ENCODE measurements at places on chromosomes 5 and 9.

GRCh38 chr5:132203916-132204315 is 23.7 kb downstream of the P4HA2 start:
- no peak for DNase-seq

GRCh38 chr5:4295663-4296339 is 700.2 kb downstream of the IRX1 start:
- DNase-seq = no peak

DNA sequence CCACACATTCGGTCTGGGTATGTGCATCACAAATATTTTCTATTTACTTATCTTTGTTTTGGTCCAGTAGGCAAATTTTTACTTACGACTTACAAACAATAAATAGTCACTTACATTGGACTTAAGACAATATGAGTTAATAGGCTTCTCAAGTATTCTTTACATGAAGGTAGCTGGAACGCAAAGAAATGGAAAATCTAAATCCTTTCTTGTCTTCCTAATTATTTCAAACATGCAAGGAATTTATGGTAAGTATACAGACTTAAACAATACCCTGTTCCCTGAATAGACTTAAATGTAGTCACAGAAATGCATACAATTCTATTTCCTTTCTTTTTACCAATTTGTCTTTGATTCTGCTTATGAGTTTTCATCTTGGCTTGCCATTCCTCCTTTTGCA is 262.6 kb upstream of the EFNA5 start:
- no peak for DNase-seq

DNA sequence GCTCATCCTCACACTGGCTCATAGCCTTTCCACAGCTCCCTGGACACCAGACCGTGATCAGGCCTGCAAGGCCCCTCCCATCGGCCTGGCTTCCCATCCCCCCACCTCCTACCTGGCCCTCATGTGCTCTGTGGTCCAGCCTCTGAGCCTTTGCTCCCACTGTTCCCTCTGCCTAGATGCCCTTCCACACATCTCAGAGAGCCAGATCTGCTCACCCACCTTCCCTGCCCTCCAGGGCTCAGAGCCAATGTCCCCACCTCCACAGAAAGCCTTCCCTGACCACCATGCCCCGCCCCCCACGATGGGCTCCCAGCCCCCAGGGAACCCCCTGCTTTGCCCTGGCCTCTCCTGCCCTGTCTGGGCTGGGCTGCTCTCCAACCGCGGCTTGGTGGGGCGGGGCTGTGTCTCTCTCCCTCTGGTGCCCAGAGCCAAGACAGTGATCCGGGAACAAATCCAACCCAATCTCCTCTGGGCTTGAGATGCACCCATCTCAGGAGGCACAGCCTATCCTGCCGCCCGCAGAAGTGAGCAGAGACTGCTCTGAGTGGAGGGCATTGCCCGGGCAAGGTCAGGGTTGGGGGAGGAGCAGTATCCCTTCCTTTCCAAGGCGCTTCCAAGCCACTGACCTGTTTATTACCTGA is 1.6 kb downstream of the NINJ1 start:
- DNase-seq = no peak

DNA sequence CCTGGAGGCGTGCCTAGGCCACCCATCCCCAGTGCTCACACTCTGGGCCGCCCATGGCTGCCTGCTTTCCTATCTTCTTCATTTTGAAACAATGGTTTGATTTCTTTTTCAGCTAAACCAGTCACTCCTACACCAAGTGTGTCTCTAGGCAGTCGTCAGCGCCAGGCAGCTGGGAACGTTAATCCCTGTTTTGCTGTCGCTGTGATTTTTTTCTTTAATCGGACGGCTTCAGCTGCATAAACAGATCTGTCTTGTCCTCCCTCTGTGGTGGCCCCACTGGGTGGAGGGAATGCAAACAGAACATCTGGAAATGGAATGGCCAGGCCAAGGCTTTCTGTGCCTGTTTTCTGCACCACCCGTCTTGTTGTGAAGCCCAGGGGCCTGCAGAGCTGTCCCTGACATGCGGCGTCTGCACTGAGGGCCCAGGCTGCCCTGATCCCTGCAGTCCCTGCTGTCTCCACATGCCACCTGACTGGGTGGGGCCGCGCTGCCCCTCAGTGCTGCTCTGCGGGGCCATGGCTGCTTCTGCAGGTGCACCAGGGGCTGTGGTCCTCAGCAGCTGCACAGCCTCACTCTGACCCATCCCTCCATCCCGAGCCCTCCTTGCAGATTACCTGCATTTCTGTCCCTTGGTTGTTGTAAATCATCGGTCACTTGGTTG is 51.5 kb downstream of the WNK2 start:
- DNase-seq = no peak

DNA sequence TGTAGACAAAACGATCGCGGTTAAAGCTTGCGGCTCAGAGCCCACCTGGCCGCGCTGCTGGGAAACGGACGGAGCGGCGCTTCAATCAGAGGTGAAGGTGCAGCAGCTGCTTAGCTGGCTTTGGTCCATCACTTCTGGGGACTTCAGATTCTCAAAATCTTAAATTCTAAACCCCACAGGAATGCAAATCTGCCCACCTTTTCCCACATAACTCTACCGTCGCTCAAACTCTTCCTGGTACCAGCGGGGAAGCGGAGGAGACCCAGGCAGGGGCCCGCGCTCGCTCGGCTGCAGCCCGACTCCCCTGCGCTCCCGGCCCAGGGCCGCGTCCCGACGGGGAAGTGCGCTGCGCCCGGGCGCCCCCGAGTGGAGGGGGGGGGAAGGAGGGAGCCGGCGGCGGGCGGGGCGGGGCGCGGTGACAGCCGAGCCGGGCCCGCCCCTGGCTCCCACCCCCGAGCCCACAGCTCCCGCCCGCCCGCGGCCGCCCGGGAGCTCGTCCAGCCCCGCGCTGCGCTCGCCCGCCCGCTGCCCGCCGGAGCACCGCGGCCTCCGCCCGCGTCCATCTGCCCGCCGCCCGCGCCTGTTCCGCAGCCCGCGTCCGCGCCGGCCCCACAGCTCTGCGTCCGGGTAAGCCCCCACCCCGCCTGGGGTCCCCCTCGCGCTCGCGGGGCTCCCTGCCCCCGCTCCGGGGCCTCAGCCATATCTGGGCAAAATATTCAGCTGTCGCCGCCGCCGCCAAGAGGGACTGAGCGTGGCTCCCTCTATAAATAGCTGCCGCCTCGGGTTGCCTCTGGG is at the start of gene TMOD1:
Gene TMOD1 (plus strand): TSS at position 490 of the 795 bp plus-strand sequence. CDS start 22,523 bp downstream, outside the sequence.
- no peak for DNase-seq

All from CD4-positive, alpha-beta T cell treated with Interleukin-4 for 4 hours (primary cell).